ENCODE measurements at places on chromosomes 2 and 18.
A peak's percentile ranks its signal among the peaks of the same experiment; 100 is the strongest.

GRCh38 chr2:241741016-241741415 lies 6.6 kb downstream of the D2HGDH start:
- no peak for DNase-seq

DNA sequence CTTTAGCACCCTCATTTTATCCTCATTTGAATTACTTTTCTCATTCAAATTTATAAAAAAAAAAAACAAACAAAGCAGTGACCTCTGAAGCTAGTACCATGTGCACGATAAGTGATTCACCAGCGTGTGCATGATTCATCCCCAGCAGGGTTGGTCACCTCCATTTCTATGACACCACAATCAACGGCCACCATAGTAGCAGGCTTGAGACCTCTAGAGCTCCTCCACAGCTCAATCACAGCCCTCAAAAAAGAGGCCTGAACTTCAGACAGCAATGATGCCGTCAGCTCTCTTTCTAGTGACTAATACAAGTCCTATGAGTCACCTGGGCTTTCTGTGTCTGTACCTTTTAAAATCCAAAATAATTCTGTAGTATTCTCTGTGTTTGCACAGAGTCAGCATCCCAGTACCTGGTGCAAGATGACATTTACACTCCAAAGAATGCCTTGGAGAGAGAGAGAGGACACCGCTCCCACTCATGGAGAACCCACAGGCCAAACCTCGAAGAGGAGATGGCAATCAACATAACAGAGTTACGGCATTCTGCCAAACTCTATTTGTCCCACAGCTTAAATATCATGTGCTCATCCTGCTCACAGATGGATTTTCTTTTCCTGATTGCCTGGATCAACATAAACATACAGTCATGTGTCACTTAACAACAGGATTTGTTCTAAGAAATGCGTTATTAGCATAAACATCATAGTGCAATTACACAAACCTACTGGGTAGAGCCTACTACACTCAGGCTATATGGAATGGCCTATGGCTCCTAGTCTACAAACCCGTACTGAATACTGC lies 58.7 kb downstream of the L3MBTL4 start:
- DNase-seq = no peak

- no peak for DNase-seq
These were observed 290.4 kb downstream of the EN1 start for GRCh38 chr2:118557016-118557415.

- no peak for DNase-seq
These were observed 549.6 kb upstream of the CELF4 start for GRCh38 chr18:38115201-38115600.

DNA sequence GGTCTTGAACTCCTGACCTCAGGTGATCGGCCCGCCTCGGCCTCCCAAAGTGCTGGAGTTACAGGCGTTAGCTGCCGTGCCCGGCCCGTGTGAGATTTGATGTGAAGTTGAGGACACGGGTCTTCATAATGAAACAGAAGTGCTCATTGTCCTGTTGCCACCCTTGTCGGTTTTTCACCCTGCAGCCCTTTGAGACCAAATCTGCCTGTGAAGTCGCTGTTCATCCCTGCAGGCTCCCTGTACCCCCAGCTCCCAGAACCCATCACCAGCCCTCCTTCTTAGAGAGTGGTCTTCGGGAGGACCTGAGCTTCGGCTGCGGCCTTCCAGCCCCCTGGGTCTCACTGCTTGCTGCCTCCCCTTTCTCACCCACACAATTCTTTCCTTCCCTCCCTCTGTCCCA lies 325.2 kb downstream of the GBX2 start:
- no peak for DNase-seq

DNA sequence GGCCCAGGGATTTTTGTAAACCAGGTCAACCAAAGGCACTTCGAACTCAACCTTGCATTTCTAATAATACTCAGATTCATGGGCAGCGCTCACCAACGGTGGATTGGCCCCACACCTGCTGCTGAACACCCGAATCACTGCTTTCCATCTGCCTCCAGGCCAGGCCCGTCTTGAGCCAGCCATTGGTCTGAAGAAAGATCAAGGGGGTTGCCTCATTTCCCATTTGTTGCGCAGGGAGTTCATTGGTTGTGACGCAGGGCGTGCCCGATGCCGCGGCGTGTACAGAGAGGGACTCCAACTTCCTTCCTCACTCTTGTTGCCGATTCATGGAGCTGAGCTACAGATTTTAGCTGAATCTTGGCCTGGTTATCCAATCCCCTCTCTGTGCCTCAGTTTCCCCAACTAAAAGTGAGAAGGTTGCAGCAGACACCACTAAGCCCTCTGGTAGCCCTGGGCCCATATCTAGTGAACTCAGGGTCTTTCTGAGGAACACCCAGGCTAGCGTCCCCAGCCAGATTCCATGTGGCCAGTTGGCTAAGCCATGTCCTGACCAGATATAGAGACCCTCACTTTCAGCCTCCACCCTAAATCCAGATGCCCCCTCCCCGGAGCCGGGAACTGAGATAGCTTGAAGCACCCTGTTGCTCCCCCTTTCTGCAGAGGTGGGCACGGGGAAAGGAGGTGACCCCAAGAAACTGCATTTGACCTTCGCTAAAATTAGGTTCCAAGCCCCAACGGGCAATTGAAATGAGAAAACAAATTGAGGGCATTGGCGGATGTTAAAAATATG lies 60.9 kb upstream of the HPCAL1 start:
- DNase-seq = no peak

- DNase-seq = no peak
These were observed 70.9 kb downstream of the NFATC1 start for GRCh38 chr18:79466591-79466990.

GRCh38 chr2:42843611-42844010 lies 51.2 kb upstream of the HAAO start:
- no peak for DNase-seq

DNA sequence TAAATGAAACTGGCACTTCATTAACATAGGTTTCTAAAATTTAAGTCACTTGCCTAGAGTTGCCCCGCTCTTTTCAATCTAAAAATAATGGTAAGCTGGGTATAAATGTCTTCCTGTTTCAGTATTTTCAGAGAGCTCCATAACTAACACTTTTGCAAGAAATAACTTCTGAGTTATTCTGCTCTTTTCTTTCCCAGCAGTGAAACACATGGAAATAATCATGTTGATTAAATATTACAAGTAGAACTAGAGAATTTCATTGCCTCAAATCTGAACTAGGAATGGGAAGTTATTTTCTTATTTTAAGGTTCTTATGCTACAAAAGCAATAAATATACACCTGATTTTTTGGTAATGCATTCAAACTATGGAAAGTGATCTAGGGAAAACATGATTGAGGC lies 257.4 kb downstream of the IKZF2 start:
- DNase-seq = no peak

DNA sequence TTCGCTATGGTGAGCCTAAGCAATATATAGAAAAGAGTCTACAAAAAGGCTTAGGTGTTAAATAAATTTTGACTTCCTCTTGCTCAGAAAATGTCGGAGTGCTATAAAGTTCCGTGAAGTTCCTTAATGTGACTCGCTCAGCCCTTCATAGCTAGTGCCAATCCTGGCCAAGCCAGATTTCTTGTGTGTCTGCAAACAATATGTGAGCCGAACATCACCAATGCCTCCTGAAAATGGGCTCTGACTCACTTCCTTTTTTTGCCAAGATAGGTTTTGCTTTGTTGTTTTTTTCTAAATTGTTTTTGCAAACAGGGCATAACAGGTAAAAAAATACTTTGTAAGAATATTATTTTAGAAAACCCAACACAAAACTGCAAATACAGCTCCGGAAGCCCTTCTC lies 26.1 kb downstream of the CDC42EP3 start:
- no peak for DNase-seq

DNA sequence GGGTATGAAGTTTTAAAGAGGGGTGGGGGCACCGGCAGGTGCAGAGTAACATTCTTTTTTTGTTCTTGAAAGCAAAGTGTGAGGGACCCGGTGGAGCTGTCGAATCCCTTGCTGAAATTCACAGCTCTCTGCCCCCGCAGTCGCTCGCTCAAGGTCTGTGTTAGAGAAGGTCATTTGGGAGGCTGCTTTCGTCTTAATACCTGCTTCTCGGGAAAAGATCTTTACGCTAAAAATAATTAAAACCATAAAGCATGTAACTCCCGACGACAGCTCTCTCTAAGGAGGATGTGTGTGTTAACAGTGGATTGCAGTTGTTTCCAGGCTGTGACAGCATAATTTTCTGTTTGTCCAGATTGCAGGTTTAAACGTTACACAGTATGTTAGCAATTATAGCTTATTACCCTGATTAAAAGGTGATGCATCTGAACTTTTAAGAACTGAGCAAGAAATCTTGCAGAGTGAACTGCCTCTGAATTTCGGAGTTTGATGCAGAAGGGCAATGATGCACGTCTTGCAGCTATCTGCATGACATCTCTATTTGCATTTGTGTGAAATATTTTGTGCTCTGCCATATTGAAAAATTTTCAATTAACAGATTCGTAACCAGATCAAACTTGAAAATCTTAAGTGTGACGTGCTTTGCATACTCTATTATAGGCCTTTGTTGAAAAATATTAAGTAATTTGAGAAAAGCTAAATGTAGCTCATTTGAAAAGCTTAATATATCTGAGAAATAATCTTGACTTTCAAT lies 954 bp downstream of the RAPGEF4 start:
- DNase-seq = no peak

GRCh38 chr18:14943486-14943885 lies 195.5 kb downstream of the ANKRD30B start:
- no peak for DNase-seq

GRCh38 chr2:213537579-213537978 lies 253.3 kb downstream of the SPAG16 start:
- DNase-seq = no peak

GRCh38 chr2:219446101-219446504 lies 11.5 kb downstream of the SPEG start:
- no peak for DNase-seq

- DNase-seq = no peak
These were observed 190.7 kb upstream of the SPHKAP start for GRCh38 chr2:228372212-228372611.

DNA sequence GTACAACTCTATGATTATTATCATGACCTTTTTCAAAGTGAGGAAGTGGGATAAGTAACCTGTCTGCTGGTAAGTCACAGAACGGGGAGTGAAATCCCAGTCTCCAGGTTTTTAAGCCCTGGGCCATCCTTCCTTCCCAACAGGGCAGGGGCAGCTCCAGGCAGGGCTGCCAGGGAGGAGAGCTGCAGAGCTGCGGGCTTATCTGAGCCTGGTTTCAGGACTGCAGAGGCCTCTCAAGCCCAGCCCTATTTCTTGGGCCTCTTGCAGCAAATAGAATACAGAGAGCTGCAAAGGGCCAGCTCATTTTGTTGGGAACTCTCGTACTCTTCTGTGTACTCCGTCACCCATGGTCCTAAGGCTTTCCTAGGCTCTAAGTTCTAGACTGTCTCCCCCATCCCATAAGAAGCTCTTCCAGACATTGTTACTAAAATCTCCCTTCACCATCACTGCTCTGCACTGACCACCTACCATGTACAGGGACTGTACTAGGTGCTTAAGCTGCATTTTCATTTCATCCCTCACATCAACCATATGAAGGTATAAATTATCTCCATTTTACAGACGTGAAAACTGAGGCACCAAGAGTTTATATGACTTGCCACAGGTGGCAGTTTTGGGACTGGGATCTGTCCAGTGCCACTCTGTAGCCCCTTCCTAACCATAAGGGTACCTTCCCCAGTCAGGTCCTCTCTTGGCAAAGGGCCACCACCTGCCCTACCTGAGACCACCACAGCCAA lies 3.1 kb downstream of the RAB11FIP5 start:
- DNase-seq = no peak

DNA sequence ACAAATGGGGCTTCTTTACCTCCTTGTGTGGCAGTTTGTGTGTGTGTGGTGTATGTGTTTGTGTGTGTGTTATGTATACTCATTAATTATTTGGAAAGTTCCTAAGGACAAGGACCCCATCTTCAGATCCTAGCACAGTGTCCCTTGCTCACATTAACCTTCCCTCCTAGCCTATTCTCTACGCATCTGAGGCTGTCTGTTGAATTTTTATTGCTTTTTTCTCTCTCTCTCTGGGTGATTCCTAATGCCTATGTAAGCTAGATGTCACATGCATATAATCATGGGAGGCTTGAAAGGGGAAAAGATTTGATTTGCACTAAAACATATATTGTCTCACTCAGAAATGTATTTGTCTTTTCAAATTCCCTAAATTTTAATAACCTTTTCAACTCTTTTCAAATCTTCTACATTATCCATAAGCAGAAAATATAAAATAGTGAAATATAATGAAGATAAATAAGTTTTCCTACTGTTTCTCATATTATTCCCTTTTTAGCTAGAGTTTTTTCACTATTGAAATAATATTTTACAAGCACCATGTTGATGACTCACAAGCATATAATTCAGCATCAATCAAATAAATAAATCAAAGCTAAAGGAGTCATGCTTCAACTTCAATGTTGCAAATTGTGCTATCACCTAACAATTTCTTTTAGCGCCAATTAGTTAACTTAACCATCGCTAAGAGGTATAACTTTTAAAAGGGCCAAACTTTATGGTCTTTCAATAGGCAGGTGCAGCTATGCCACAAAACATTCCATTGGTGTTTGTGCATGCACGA lies 199.0 kb upstream of the ERBB4 start:
- DNase-seq = no peak

- DNase-seq = peak; percentile 8
These were observed 15.7 kb upstream of the TTC39C start for GRCh38 chr18:23998820-23999219.

GRCh38 chr2:233059797-233060500 lies at the start of gene INPP5D:
INPP5D (plus strand) TSS chr2:233060342; CDS start chr2:233060479, 137 bp downstream.
- no peak for DNase-seq

GRCh38 chr2:133818661-133819060 lies 250.4 kb upstream of the NCKAP5 start:
- no peak for DNase-seq

DNA sequence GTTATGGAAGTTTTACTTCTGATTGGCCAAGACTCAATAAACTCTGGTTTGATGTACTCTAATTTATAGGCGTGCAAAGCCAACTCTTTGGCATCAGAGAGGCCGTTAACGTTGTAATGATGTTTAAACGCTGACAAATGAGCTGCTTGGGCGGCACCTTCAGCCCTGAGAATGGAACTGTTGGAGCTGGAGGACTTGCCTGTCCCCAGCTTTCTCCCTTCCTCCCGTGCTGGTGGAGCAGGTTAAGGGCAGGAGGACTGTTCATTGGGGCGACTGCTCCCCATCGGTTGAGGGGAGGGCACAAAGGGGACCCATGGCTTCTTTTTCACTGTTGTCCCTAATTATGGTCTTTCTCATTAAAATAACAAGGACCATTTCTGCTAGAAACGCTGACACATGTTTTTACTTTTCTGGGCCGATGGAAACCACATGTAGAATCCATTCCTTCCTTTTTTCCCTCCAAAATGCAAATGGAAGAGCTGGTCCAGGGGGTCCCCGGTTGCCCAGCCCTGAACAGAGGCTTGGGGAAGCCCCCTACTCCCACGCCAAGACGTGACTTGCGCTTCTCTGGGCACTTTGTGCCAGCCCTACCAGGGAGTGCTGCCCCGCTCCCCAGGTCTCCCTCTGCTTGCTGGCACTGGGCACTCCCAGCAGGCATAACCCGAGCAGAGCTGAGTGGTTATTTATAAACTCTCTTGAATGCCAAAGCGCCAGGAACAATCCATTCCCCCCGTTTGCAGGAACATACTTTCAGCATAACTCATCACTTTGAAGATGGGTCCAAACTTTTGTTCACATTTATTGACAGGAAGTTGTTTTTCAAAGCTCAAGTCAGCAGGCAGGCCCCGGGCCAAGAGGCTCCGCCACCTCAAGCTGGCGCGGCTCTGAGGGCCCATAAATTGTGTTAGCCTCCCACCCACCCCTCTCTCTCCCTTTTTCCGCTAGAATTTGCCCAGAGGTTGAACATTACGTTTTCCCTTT lies 170.1 kb downstream of the ASB1 start:
- peak; percentile 95 for DNase-seq

- no peak for DNase-seq
These were observed 154.4 kb downstream of the RAD51AP2 start for GRCh38 chr2:17363846-17364245.

GRCh38 chr2:13638181-13638580 lies 921.4 kb downstream of the TRIB2 start:
- DNase-seq = no peak
